GM23338 (cell line): ENCODE measurements at places on chromosomes 5 and 9. TPM values are rescaled to one million over a fixed set of nuclear protein-coding genes. Genes with fewer than 3 reads are reported as not detected.

- DNase-seq: no peak
Measured at GRCh38 chr5:174801798-174802197, 77.4 kb downstream of the MSX2 start.

Gene FAM200C
- total RNA-seq: 6.9 and 7.4 TPM in 2 replicates

DNA sequence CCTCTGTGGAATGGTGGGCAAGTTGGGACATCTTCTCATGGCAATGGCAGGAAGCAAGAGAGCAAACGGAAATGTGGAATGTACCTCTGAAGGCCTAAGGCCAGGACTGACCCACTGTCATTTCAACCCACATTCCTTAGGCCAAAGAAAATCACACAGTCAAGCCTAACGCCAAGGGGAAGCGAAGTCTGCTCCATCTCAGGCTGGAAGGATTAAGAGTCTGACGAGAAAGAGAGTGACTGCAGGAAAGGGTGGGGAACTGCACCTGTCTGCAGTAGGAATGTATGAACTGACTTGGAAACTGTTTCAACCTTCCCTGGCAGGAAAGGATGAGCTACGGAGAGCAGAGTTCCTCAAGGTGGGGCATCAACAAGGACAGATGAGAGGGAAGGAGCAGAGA lies 90.2 kb upstream of the TAS2R1 start:
- DNase-seq: peak; percentile 12

Gene LRRC26
- total RNA-seq: 0.16 and 0.21 TPM in 2 replicates

DNA sequence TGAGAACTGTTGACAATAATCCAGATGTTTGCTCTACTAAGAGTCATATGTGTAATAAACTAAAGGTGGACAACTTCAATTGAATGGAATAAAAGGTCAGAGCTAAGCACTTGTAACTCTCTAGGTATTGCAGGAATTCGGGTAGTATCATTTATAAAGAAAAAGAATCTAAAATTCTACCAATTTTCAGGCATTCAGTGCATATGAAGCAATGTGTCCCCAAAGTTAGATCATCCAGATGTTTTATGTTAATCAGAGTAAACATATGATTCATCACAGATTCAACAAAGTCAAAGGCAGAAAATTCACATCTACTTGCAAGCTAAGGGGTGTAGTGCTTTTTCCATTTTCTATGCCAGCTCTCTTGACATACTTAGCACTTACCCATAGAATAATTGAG lies 477.1 kb downstream of the PDE4D start:
- no peak for DNase-seq

GRCh38 chr9:123795336-123795735 lies 134.6 kb downstream of the DENND1A start:
- no peak for DNase-seq

DNA sequence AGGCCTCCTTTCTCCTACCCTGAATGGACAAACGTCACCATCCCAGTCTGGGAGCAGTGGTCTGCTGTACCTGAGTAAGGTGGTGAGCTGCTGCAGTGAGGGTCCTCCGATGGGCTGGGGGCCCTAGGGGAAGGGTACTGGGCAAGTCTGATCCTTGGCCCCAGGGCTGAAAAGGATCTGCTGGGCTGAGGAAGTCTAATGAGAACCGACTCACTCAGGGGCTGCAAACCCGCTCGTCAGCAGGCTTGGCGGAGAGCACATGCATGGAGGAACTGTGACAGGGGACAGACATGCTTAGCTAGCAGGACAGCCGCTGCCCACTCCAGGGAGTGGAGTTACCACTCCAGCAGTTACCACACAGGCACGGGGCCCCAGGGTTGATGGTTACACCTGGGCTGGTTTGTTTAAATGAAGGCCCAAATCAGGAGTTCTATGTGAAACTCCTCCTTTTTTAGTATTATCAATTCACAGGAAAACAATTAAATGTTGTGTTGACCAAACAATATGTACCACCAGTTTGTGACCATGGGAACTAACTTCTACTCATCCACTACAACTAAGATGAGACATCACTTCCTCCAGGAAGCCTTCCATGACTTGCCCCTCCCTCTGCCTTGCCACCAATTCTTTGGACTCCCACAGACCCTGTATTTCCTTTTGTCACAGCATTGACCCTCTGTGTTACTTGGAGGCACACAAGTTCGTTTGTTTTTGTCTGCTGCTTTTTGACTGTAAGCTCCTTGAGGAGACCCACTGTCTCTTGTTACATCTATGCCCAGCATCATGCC lies 56.1 kb upstream of the CPLX2 start:
- no peak for DNase-seq

Gene HTR1A
- 2.3 and 4.7 TPM in 2 replicates for total RNA-seq

Gene FOXD1
- 0.12 and 0.42 TPM in 2 replicates for total RNA-seq

Gene CTSV
- total RNA-seq: 59.1 and 63.4 TPM in 2 replicates

DNA sequence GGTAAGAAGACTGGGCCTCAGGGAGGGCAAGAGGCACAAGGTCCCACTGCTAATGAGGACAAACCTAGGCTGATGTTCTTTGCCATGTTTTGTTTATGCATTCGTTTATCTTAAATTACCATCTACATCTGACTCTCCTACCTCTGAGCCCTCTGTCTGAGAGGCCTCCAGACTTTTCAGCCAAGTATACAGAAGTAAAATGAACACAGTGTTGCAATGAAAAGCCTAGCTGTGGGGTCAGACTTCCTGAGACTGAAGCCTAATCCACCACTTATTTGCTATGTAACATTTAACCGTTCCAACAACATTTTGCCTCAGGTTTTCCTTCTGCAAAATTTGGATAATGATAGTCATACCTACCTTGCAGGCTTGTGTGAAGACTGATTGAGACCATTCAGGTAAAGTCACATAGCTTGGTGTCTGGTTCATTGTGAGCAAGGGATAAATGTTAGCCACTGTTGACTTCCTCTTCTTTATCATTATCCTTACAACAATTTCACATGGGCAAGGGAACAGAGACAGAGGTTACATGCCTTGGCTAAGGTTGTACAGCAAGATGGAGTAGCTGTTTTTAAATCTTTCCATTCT lies 374.9 kb upstream of the CLINT1 start:
- DNase-seq: no peak

DNA sequence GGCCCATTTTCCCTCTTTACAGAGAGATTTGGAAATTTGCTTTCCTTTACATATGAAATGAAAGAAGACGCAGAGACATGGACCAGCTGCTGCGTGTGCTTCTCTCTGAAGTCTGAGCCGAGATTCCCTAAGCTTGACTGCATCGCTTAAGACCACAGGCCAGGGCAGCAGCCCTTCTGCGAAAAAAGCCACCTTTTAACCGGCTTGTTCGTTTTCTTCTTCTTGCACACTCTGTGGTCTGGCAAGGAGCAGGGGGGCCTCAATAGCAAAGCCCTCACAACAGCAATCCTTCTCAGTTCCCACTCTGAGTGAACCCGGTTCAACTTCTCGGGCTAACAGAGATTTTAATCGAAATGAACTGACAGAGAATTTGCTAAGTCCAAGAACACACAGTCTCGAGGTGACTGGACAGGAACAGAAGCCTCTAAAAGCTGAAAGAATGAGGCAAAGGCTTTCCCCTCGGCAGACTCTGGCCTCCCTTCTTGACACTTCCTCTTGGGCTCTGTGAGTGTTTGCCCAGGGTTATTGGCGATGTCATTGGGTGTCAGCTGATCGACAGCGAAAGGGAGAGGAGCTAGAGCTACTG lies 512.9 kb upstream of the KLF4 start:
- DNase-seq: no peak

Gene UBE2QL1
- total RNA-seq: 0.82 and 0.83 TPM in 2 replicates

Gene SLC46A2
- total RNA-seq: not detected in 2 replicates

Gene ARID3C
- total RNA-seq: 0.49 TPM in 1 of 2 replicates, not detected in the other

Gene SPATA31E1
- total RNA-seq: not detected in 2 replicates

DNA sequence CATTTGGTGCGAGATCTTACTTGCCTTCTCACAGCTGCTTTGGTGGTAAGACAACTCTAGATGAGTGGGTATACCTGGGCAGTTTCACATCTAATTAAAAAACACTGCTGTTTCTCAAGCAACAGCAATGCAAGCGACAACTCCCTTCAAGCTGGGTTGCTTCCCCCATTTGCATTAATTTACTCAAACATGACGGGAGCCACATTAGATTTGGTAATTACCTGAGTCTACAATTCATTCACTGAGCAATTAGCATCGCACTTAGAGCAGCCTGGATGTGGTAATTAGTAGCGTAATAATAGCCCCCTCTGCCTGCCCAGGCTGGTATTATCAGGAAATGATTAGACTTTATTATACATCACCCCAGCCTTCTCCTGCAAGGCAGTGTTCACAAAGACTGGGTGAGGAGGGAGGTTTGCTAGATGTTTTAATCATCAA lies 73.4 kb downstream of the FBXO38 start:
- peak; percentile 56 for DNase-seq

GRCh38 chr9:127944586-127945218 lies 7.0 kb upstream of the DPM2 start:
- no peak for DNase-seq

Gene PTGER4
- total RNA-seq: 4.4 and 4.7 TPM in 2 replicates

DNA sequence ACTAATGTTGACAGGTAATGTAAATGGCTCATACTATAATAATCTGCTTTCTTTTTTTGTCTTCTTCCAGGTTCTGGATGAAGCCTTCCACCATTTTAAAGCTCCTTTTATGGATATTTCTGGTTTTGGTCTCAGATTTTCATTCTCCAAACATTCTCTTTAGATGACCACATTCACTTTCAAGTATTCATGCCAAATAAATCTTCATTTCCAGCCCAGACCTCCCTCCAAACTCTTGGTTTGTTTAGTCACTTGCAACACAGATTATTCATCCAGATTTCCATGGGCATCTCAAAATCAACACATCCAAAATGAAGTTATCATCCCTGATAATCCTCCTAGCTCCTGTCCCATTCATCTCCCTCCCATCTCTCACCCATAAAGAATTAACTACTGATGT lies 40.3 kb upstream of the SVEP1 start:
- no peak for DNase-seq

DNA sequence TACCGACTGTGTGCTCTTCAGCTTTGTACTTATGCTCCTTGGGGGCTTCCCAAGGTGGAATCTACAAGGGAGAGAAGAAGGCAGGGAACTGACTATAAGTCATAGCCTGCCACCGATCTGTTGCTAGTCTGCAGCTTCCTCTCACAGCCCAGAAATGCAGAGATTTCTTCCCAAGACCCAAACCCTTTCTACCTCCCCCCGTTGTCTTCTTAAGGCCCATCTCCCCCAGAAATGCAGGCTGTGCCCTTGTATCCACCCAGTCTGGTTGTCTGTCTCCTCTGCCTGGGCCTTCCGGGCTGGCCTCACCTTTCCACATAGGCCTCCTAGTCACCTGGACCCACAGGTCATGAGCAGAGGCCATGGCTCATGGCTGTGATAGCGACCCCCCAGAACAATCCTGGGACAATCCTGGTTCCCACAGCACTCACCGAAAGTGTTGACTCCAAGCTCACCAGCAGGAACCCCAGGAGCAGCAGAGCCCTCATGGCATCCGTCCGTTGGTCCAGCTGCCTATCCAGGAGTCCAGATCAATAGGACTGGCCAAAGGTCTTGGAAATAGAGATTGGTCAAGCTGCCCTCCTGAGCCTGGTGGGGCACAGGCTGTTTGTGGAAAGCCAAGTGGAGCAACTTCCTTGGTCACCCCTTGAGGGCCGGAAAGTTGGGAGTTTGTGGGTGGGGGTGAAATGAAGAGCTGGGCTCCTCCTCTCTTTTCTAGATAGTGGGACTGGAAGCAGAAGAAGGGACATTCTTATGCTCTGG lies at the start of gene F12:
Gene F12, minus strand, starts transcription at position 522 of the 759 bp plus-strand sequence. Its CDS starts 37 bp downstream, at position 485.
- no peak for DNase-seq

Gene ENC1
- total RNA-seq: 16.3 and 27.9 TPM in 2 replicates

DNA sequence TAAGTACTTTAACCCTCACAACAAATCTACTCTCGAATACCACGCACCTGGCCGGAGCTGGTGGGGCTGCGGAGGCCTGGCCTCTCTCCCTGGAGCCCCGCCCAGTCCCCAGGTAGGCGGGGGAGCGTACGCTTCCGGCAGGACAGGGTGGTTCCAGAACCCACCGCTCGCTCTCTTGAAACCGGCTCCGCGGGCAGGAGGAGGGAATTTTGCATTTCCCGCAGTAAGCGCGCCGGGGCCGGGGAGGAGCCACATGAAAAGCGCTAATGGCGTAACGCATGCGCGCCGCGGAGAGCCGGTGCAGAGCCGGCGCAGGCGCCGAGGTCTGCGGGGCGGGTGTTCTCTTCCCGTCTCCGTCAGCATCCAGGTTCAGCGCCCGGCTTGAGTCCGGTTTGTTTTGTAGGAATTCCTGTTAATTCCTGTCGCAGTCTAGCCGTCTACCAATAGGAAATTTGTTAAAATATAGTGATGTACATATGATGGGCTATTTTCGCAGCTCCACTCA lies 20.8 kb downstream of the CAVIN4 start:
- peak; percentile 99 for DNase-seq

GRCh38 chr5:134020188-134020587 lies 15.4 kb upstream of the VDAC1 start:
- DNase-seq: no peak

- no peak for DNase-seq
Measured at GRCh38 chr5:14699807-14700400, 35.4 kb downstream of the OTULIN start.

Gene RELL2
- total RNA-seq: 30.6 and 34.6 TPM in 2 replicates

DNA sequence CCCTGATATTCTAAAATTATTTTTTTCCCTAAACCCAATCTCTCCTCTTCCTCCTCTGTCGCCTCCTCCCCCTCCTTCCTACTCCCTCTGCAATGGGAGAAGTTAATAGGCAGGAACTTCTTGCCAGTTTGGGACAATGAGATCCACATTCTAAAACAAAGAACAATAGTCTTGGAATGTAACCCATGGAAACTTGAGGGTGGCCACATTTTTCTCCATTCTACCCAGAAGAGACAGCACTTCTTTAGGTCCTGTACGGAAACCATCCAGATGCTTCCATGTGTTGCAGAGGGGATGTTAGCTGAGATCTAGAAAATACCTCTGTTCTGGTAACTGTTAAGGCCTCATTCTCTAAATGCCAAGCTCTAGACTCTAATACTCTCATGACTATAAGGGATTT lies 10.0 kb downstream of the SPARC start:
- no peak for DNase-seq

GRCh38 chr5:12683249-12683648 lies 779.0 kb upstream of the CTNND2 start:
- DNase-seq: no peak

Gene ACTBL2
- not detected in 2 replicates for total RNA-seq

- no peak for DNase-seq
Measured at GRCh38 chr9:119273325-119273904, 95.8 kb downstream of the BRINP1 start.

Gene PRLR
- 1.4 and 2.2 TPM in 2 replicates for total RNA-seq

Gene TNPO1
- 197 and 224 TPM in 2 replicates for total RNA-seq

- DNase-seq: no peak
Measured at GRCh38 chr5:134110382-134110781, 4.1 kb upstream of the TCF7 start.

Gene NDUFA8
- total RNA-seq: 36.6 and 39.7 TPM in 2 replicates

DNA sequence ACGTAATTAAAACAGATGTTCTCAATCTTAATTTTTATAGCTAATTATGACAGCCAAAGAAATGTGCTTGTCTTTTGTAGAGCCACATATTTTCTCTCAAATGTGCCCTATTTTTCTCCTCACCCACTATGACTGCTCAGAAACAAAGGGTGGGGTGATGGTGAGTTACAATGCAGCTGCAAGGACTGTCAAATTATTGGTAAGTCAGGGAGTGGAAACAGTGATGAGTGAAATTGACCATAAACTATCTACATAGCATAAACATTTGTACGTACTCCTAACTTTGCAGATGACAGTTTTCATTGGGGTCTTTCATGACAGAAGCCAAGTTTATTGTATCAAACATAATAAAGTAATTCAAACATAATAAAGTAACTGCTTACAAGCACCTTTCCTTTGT lies 215.9 kb downstream of the MCTP1 start:
- no peak for DNase-seq
